Stimulated activated CD4-positive, alpha-beta T cell treated with anti-CD3 and anti-CD28 coated beads, Interleukin-1b, Interleukin-23, amount 100 ng/mL, for 1 hour (primary cell): ENCODE measurements at places on chromosomes 4 and X.

- DNase-seq = no peak
Measured at GRCh38 chr4:151729731-151730559, 30.9 kb downstream of the GATB start.

GRCh38 chrX:154354516-154354915 is 19.9 kb downstream of the FLNA start:
- DNase-seq = no peak

DNA sequence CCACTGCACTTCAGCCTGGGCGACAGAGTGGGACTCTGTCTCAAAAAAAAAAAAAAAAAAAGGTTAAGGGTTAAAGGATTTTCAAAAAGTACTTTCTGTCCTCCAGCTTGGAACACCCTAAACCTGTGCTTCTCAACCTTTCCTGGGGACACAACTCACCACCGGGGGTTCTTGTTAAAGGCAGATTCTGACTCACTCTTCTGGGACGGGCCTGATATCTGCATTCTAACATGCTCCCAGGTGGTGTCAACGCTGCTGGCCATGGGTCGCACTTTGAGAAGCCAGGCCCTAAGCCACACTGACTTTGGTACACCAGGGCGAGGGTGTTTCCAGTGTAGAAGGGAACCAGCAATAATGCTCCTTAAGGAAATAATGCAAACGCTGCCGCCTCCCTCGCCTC is 46.1 kb downstream of the AFAP1 start:
- DNase-seq = no peak

GRCh38 chr4:125464146-125464545 is 149.4 kb downstream of the FAT4 start:
- no peak for DNase-seq

DNA sequence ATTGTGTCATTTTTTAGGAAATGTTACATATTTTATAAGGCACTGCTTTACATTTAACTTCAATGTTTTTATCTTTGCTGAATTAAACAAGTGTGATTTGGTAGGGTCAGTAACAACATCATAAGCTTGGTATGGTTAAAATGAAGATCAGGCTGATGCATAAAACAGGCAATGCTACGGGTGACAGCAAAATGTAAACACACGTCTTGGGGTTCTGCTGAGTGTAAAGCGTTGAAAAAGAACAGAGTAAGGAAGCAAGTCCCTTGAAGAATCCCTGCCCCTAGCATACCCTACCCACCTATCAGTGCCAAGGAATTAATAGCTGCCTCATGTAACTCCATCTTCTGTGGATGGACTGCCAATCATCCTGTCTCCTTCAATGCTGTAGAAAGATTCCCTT is 157.0 kb downstream of the CBLL2 start:
- no peak for DNase-seq

DNA sequence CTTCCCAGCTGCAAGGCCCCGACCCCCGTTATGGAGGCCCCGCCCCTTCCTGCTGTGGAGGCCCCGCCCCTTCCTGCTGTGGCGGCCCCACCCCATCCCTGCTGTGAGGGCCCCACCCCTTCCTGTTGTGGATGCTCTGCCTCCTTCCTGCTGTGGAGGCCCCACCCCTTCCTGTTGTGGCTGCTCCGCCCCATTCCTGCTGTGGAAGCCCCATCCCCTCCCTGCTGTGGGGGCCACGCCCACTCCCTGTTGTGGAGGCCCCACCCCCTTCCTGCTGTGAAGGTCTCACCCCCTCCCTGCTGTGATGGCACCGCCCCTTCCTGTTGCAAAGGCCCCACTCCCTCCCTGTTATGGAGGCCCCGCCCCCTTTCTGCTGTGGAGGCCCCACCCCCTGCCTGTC is 104.9 kb upstream of the PSAPL1 start:
- DNase-seq = no peak

- DNase-seq = no peak
Measured at GRCh38 chrX:48001260-48001659, 2.5 kb downstream of the ZNF182 start.

GRCh38 chr4:13212936-13213335 is 271.2 kb downstream of the RAB28 start:
- no peak for DNase-seq

GRCh38 chrX:18428006-18428405 is 2.6 kb downstream of the CDKL5 start:
- DNase-seq = no peak

- no peak for DNase-seq
Measured at GRCh38 chr4:26343038-26343398, 22.2 kb downstream of the RBPJ start.

DNA sequence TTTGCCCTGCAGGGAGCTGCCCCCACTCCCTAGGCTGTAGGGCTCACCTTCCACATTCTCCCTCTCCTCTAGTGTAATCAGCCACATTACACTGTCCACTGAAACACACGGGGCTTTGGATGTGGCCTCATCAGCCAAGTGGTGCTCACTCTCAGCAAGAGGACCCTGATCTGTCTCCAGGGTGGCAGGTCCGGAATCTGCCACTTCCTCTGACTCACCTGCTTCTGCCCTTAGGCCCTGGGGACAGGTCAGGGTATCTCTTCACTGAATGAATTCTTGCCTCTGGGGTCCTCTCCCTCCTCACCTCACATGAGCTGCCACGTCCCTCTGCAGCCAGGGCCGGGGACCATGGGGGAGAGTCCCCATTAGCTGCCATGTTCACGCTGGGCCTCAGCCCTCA is 15.9 kb downstream of the ZNF41 start:
- no peak for DNase-seq

DNA sequence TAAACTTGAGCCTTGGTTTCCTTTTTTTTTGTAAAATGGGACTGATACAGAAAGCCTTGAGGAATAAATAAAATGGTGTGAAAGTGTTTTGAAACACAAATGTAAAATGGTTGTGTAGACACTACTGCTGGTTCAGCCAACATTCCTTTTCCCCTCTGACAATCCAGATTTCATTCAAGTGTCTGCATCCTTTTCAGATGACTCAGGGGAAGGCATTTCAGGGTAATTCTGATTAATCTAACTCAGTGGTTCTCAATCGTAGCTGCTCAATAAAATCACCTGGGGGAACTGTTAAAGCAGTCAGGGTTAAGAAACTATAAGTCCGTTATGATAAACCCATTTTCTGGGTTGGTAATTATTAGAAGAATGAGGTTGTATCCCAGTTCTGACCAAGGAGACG is 4.6 kb downstream of the ARHGAP10 start:
- no peak for DNase-seq

- DNase-seq = no peak
Measured at GRCh38 chr4:154741131-154741665, 2.6 kb upstream of the LRAT start.

DNA sequence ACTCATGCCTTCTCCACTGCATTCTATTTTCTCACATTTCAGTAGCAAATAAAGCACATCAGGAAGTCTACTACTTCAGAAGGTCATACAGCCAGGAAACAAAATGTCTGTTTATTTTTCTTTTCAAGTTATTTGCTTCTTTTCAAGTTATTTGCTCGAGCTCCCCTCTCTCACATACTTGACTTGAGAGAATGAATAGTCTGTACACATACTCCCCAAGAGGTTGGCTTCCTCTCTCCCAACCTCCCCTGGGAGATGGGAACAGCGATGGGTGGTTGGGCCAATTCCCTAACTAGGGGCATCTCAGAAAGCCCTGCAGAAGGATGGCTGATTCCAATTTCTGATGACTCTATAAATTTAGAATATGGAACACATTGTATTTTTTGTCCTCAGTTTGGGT is 64.7 kb upstream of the PTPN13 start:
- no peak for DNase-seq

DNA sequence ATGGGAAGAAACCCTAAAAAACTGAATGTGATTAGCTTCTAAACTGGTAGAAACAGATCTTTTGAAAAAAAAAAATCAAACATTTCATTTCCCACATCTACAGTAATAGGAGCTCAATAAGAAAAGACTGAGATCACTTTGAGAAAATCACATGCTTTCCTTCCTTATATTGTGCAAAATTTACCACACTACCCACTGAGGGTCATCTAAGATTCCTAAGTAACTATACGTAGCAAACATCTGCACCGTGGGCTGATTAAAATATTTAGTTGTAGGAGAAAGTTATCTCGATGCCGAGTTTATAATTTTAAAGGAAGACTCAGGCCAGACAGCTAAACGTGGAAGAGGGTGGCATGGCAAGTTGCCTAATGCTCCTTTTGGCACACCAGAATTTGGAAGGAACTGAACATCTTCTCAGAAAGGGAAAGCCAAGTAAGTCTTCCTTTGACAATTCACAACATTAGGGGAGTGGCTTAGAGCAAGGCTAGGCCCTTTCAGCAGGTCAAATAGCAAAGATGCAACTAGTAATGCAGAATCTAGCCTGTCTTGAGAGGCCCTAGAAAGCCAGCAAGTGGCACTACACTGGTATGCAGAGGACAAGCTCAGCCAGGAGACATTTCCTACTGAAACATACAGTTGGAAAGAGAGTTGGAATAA is 128.0 kb downstream of the TMA16 start:
- no peak for DNase-seq

GRCh38 chr4:141635736-141636081 is 674 bp upstream of the IL15 start:
- DNase-seq = no peak

GRCh38 chr4:139908636-139909437 is 243.2 kb downstream of the MGST2 start:
- DNase-seq = no peak

DNA sequence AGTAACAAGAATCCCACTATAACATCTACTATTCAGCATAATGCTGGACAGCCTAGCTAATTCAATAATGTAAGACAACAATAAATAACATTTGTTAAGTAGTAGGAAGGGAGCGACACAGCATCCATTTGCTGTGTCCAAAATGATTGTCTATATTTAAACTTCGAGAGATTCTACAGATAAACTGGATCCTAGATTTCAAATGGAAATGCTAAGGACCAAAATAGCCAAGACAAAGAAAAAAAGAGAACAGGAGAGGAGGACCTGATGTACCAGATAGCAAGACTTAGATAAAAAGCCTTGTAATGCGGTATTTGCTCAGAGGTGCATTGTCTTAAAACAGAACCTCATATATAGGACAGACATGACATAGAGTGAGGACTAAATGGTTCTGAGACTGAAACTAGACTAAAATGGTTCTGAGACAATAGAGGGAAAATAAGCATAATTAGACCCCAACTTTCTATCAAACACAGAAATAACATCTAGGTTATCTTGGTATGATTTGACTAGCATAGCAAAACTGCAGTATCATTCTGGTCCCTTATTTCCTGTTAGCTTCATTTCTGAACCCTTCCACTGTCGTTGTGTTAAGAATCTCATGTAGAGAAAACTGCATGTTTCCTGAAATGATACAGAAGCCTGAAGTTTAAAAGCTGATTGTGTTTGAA is 3.8 kb downstream of the HPGDS start:
- no peak for DNase-seq

DNA sequence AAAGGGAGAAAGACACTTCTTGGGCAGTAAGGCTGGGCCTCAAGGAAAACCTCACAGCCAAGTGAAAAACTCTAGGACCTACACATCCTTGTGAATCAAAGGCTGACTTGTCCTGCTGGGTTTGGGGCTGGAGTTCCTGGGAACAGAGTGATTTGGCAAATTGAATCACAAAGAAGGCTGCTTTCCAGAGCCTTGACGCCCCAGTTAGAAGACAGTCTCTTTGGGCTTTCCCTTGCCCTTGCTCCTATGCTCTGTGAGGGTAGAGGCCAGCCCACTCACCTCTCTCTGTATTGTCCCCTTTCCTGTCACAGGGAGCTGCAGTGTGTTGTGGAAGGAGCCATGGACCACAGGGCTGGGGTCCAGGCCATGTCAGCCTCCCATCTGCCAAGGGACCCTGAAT is 9.6 kb downstream of the AMER1 start:
- DNase-seq = no peak

DNA sequence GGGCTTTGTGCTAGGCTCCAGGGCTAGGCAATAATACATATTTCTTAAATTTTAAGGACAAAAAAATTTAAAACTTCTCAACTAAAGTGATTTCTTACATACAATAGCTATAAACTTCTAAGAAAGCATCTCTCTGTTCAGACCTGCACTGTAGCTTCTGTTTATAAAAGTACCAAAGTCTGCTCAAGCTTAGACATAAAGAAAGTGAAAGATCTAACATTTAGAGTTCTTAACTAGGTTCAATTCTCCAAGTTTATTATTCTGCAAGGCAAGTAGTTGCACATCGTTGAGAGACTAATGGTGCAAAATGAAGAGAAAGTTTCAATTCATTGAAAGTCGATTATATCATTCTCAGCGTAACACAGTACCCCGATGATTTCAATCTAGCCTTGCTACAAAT is 857.4 kb upstream of the HTR2C start:
- no peak for DNase-seq

DNA sequence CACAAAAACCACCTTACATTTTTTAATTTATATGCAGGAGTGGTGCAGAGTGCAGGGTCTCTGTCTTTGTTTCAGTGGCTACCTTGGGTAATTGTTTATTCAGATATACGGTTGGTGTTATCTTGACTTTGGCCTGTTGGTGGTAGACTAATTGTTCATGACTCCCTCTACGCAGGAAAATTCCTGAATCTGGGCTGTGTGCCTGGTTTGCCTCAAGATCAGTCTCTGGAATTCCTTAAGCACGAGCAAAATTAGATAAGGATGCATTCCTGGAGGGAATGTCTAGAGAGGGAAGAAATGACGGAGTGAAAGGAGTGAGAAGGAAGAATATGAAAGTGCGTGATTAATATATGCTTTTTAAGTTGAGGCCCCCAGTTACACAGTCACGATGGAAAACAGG is 576.9 kb upstream of the PCDH10 start:
- no peak for DNase-seq

- DNase-seq = no peak
Measured at GRCh38 chr4:152513078-152513477, 22.8 kb downstream of the FBXW7 start.

DNA sequence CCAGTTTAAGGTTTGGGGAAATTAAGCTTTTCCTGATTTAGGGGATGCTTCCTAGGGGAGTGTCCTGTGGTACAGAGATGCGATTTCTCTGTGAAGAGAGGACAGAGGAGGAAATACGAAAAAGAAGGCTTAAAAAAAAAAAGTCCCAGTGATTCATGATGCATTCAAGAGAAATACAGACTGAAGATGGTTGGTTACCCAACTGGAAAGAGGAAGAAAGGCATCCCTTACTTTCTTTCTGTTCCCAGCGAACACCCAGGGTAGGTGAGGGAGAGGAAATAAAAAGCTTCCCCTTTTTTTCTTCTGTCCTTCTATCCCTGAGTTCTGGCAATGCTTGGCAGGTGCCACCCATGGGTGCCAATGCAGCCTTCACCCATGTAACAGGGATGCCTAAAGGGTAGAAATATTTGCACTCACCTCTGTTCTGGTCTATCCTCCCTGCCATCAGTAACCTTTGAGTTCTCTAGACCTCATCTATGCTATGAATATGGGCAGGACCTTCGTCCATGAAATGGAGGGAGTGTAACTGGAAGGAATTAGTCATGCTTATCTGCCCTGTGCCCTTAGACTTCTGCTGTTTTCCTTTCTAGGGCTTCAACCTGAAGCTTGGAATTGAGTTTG is 230.1 kb upstream of the GALNTL6 start:
- no peak for DNase-seq

GRCh38 chr4:97139791-97140190 is 1003.5 kb downstream of the STPG2 start:
- no peak for DNase-seq
